ENCODE measurements at places on chromosomes 7 and 10. TPM values are rescaled to one million over a fixed set of nuclear protein-coding genes. Genes with fewer than 3 reads are reported as not detected.

HOXA7 gene
- total RNA-seq, result not detected

DNA sequence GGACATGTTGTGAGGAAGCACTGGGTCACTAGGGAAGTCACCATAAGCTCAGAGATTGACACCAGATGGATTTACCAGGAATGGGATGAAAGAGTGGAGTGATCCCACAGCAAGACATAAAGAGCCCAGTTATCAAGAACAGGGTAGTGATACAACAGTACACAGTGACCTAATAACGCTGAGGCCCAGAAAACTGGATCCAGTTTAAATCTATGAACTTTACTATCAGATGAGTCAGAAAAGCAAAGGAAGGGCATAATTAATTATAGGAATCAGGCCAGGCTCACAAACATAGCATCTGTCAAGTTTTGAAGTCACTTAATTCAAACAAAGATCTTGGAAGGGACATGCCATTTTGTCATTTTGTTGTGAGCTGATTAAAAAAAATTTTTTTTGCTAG, 73.5 kb downstream of the LRRN3 start:
- DNase-seq, result no peak
- peaks cover 10% of the 10 kb centered on the region for H3K4me1 ChIP-seq
- H3K27me3 ChIP-seq, result no peaks in the 10 kb centered on the region

GRCh38 chr10:52563360-52563759, 209.2 kb downstream of the MBL2 start:
- H3K4me3 ChIP-seq, result no peak overlapping the region
- H3K27ac ChIP-seq, result no peak overlapping the region
- DNase-seq, result no peak
- peaks cover 8% of the 10 kb centered on the region for H3K4me1 ChIP-seq
- no peaks in the 10 kb centered on the region for H3K27me3 ChIP-seq

GRCh38 chr7:20198260-20198659, 18.9 kb downstream of the MACC1 start:
- no peaks in the 10 kb centered on the region for H3K36me3 ChIP-seq
- H3K27ac ChIP-seq, result no peak overlapping the region
- no peak overlapping the region for H3K4me3 ChIP-seq
- peaks cover 23% of the 10 kb centered on the region for H3K4me1 ChIP-seq

DNA sequence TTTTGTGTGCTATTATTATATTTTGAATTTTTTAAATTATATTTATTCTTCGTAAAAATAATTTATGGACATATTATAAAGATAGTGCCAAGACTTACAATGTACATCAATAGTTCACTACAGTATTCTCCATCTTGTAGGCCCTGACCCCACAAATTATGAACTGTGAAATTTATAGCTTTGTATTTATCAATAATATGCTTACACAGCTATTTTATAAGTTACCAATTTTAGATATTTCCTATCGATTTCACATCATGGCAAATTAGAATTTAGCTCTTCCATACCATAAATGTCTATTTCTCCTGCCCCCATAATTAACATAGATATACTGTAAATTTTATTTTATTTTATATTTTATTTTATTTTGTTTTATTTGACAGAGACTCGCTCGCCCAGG, 34.4 kb upstream of the GNAI1 start:
- H3K4me3 ChIP-seq, result no peak overlapping the region
- no peaks in the 10 kb centered on the region for H3K4me1 ChIP-seq
- no peaks in the 10 kb centered on the region for H3K27me3 ChIP-seq

All from chondrocyte (in vitro differentiated cells).